Activated CD4-positive, CD25-positive, alpha-beta regulatory T cell treated with anti-CD3 and anti-CD28 coated beads, Interleukin-2, amount 50 U/mL, for 16 hours (primary cell): ENCODE measurements at places on chromosomes 16 and 17.

DNA sequence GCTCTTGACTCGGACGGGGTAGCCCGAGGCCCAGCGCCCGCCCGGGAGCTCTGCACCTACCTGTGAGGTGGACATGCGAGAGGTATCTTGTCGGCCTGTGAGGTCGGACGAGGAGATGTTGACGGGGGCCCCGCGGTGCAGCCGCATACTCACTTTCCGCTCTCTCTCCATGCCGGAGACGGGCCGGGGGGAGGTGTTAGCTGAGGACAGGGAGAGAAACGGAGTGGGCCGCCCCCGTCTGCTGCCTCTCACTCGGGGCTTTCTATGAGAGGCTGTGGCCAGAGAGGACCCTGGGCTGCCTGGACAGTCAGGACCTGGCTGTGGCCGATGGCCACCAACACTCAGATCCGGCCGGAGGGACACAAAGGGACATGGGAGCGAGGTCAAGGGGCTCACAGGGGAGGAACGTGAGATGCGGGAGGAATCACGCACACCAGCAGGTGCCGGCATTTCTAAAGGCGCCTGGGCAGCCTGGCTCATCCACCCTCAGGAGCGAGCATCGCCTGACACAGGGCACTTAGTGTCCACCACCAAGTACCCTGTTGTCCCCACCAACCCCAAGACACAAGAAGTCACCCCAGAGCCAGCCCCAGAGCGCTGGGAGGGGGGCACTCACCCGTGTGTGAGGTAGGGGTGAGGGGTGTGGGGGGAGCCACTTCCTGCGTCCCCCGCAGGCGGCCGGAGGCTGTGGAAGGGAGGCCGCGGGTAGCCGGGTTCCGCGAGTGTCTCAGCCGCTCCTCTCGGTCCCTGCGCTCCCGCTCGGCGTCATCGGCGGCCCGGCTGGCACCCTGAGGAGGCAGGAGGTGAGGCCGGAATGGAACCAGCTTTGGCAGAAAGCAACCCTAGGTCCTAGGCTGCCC lies 20.2 kb downstream of the SLC16A3 start:
- DNase-seq = no peak

DNA sequence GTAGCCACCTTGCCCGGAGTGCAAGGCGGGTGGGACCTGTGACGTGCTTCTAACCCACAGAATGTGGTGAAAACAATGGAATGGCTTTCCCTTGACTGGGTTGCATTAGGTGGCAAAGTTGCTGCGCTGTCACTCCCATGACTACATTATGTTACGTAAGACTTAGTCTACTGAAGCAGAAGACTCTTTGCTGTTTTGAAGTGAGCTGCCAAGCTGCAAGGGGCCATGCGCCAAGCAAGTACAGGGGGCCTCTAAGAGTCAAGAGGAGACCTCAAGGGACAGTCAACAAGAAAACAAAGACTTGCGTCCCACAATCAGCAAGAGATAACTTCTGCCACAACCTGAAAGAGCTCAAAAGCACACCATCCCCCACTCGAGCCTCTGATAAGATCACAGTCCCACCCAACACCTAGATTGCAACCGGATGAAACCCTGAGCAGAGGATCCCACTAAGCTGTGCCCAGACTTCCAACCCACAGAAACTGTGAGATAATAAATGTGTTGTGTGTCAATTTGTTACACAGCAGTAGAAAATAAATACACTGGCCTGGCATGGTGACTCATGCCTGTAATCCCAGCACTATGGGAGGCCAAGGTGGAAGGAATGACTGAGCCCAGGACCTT lies 16.5 kb downstream of the ANKRD11 start:
- no peak for DNase-seq

DNA sequence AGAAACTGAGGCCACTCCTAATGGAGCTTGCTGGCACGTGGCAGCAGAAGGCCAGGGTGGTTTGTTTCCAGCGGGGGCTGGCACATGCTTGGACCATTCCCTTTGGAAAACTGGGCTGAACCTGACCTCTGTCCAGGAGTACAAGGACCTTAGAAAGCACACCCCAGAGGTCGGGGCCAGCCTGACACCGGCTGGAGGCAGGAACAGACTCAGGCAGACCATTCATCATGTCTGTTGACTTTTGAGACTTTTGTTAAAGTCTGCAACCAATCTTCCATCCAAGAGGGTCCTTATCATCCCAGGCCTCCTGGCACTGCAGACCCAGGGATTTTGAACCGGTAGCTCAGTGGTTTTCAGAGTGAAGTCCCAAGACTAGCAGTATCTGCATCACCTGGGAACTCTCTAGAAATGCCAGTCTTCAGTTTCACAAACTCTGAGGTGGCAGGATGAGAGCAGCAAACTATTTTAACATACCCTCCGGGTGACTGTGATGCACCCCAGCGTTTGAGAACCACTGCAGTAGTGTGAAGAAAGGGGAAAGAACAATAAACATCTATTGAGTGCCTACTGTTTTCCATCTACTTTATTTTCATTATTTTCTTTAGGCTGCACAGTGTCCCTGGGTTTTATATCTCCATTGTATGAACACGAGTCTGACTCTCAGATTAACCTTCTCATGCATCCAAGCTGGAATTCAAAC lies 145.3 kb upstream of the PLCG2 start:
- DNase-seq = no peak

GRCh38 chr17:43905985-43906852 lies 1.1 kb downstream of the MPP2 start:
- no peak for DNase-seq

DNA sequence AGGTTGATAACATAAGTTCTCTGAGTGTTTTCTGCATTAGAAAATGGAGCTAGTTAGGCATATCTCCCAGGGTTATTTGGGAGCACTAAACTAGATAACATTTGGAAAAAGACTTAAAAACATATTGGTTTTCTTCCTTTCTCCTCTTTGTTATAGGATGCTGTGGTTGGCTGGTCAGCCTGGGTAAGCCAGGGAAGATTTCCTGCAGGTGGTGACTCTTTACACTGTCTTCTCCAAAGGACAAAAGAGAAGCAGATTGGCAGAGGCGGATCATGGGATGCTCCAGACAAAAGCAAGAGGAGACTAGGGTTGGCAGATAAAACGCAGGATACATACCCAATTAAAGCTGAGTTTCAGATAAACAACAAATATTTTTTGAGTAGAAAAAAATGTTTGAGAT lies 6.2 kb upstream of the CRYBA1 start:
- DNase-seq = no peak

GRCh38 chr16:10663744-10664143 lies 31.0 kb downstream of the TEKT5 start:
- no peak for DNase-seq

- no peak for DNase-seq
Observed at GRCh38 chr17:50289278-50289677, 15.0 kb downstream of the TMEM92 start.

DNA sequence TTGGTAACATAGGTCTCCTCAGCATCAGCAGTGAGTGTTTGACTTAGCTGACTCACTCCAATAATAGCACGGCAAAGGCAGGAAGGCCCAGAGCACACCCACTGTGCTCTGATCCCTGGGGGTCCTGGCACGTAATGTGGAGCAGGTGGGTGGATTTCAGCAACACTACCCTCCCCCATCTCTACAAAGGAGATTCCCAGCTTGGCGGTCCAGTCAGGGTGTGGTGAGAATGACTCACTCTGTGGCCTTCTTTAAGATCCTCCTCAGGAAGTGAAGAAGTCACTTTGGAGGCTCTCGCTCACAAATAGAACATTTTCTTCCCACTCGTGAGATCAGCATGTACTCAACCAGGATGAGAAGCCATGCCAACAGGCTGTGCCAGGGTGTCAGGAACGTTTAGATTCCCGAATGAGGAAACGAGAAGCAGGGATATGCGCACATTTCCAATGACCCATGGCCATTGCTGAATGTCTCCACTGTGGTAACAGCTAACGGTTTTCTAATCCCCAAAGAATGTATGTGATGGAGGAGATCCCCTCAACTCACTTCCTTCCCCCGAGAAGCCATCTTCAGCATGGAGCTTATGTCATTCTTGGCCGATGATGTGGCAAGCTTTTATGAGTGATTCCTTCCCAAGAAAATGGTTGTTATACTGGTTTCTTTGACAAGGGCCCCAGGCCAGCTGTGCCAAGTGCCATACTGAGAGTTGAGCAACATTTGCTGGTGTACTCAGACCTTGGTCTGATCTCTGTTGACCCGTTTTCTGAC lies 365.2 kb downstream of the C16orf95 start:
- no peak for DNase-seq

GRCh38 chr16:24975428-24975889 lies 39.7 kb downstream of the ARHGAP17 start:
- no peak for DNase-seq

DNA sequence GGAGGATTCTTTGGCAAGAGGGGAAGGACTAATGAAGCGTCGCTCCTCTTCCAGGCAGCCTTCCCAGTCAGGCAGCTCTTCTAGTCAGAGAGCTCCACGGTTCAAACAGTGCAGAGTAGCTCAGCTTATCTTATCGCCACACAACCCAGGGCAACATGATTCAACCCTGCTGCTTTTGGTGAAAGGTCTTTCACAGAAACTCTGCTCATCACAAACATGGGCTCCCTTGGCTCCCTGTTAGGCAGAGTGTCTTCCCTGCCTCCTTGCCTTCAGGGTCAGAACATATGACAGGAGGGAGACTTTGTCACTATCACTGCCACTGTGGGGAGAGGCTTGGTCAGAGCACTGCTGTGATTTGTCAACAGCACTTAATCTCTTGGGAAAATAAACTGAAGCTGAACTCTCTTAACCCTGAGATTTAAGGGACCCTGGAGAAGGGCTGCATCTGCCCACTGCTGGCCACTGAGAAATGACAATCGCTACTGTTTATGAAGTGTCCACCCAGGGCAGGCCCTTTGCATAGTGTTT lies 6.9 kb upstream of the SLC13A2 start:
- no peak for DNase-seq

- no peak for DNase-seq
Observed at GRCh38 chr16:23771027-23771426, 16.2 kb downstream of the CHP2 start.

- DNase-seq = no peak
Observed at GRCh38 chr16:3782566-3782965, 65.2 kb upstream of the TRAP1 start.

DNA sequence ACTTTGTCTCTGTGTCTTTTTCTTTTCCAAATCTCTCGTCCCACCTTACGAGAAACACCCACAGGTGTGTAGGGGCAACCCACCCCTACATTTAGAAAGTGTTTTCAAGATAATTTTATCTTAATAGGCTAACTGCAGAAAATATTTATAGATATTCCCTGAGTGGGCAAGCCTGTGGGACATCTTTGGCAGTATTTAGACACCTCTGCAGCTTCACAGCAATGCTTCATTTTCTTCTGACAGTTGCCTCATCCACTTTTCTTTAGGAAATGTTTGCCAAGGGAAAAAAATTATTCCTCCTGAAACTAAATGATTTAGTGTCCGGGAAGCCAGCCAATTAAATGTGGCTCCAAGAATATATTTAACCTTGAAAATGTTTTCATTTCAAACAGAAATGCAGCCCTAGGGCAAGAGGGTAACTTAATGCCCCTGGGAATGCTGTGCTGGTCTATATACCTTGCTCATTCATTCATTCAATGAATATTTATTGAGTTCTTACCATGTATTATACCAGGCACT lies 290.4 kb downstream of the ABCC12 start:
- no peak for DNase-seq

GRCh38 chr17:13702266-13702665 lies 100.5 kb upstream of the HS3ST3A1 start:
- no peak for DNase-seq

DNA sequence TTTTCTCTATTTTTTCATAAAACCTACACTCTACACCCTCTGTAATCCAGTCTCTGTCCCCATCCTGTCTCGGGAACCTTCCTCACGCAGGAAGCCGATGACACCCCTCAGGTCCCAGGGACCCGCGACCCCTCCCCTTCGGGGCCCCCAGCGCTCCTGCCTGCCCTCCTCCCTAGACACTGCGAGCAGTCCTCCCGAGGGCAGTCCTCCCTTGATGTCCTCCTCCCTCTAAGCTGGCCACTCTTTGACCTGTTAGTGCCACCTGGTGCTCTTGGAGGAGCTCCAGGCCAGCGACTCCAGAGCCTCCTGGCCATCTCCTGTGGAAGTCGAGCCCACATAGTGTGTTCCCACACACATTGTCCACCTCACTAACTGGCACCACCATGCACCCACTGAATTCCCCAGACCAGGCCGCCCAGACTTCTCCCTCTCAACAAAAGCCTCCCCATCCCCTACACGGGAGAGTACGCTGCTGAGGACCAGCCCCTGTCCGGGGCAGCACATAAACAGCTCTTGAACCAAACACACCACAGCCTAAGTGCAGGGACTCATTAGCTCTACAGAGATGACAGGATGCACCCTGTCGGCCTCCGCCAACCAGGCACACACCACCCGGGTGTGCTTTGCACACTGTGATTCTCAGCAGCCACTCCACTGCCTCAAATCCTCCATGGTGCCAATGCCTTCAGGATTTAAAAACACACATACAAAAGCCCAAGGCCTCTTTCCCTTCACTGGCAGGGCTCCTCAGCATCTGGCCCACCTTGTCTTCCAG lies 9.3 kb downstream of the OSBPL7 start:
- no peak for DNase-seq

DNA sequence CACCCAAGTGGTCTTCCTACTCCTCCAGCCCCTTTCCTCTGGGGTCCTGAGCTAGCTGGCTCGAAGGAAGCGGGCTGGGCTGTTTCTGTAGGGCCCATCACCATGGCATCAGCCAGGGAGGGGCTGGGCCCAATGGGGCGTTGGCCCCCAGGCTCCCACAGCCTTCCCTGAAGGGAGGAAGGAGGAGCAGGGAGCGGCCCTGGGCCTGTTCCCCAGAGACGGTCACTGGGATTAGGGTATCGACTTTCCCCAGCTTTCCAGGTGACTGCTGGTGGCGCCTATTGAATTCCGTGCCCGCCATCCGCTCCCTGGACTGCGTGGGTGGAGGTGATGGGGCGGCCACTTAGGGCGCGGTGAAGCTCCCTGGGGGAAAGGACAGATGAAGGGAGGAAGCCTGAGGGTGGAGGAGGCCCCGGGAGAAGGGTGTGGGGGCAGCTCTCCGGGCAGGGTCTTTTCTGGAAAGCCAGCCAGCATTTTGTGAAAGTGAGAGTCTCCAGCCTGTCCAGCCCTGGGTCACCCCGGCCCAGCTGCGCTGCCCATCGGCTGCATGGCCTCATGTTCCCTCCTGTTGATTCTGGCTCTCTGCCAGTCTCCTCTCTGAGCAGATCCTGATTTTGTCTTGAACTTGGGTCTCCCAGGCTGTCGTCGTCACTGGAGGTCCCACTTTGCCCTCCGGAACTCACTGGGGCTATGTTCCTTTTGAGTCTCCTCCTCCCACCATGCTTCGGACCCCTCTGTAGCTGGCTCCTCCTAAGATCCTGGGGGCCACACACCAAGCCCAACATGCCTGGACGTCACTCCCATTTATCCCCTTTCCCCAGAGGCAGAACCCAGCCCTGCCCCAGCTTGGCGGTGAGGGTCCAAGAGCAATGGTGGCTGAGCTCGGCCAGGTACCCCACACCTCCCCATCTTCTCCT lies 9.8 kb downstream of the NHERF1 start:
- no peak for DNase-seq
